ENCODE measurements at places on chromosomes 7 and 10.

- DNase-seq, result no peak
Observed at GRCh38 chr7:135368416-135369186, 135.0 kb downstream of the STRA8 start.

DNA sequence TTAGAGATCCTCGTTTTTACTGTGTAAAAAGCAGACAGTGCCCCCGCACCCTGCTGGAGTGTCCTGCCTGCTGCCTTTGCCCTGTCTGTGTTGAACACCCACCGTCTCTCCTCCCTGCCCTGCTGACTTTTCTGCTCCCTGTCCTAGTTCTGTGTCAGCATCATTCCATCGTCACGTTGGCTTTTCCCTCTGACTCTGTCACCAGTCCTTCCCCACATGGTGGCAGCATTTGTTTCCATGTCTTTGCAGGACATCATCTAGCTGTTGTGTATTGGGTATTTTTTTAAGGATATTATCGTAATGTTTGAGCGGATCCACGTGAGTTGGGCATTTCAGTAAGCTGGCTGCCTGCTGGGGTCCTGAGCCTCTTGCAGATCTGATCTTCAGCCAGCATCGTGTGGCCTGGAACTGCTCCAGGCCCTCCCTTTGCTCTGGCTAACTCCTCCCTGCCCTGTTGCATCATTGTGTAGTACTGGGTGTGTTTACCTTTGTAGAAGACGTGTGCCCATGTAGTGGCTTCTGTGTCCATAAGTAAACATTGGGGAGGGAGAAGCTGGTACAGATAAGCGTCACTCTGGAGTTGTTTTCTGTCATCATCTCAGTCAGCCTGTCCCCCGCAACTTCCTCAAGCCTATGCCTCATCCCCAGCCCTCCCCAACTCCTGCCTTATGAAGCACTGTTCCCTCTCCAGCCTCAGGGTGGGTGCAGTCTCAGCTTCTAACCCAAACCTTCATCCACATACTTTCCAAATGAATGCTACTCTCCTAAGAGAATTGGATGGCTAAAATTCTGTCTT lies 44.3 kb downstream of the TRRAP start:
- DNase-seq, result no peak

DNA sequence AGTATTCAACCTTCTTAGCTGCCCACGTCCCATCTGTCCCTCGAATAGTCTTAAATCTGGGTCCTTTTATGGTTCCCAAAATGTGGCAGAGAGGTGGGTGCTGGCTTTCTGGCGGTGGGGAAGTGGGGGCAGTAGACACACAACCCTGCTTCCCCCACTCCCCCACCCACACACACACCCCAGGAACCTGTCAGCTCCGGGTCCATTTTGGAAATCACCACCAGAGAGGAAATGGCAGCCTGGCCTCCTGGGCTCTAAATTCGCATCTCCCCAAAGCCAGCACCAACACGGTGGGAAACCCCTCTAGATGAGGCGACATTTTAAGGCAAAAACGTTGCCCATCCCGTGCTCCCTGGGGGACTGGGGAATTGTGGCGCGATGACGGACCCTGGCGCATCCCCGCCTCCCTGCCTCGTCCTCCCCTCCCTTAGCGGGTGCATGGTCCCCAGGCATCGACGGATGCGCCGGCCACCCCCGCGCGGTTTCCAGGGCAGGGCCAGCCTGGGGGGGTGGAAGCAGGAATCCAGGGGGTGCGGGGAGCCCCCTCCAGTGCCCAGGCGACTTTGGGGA lies 702 bp downstream of the TMEM130 start:
- DNase-seq, result no peak

DNA sequence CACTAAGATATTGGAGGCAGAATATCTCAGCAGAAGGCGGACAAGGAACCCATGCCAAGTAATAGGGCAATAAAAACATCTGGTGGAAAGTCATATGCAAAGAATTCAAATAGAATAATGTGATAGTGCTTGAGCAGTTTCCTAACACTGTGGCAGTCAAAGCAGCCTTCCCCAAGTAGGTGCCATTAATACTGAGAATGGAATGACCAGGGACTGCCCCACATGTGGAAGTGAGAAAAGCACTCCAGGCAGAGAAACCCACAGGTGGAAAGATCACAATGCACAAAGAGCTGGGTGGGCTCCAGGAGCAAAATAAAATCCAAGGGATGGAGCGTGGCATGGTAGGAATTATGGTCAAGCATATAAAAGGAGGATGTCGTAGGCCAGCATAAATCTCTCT lies 64.4 kb upstream of the NME8 start:
- no peak for DNase-seq

- no peak for DNase-seq
Observed at GRCh38 chr7:67525588-67525987, 529.0 kb downstream of the TYW1 start.
